PC-3 (cell line): ENCODE measurements at places on chromosomes 5 and 9. TPM values are rescaled to one million over a fixed set of nuclear protein-coding genes. Genes with fewer than 3 reads are reported as not detected.

- no peaks in the 10 kb centered on the region for H3K36me3 ChIP-seq
- no peak overlapping the region for H3K27ac ChIP-seq
- no peak for DNase-seq
- no peak overlapping the region for H3K4me3 ChIP-seq
- H3K27me3 ChIP-seq: no peaks in the 10 kb centered on the region
These were observed 354.2 kb upstream of the EFNA5 start for GRCh38 chr5:108024986-108025385.

DNA sequence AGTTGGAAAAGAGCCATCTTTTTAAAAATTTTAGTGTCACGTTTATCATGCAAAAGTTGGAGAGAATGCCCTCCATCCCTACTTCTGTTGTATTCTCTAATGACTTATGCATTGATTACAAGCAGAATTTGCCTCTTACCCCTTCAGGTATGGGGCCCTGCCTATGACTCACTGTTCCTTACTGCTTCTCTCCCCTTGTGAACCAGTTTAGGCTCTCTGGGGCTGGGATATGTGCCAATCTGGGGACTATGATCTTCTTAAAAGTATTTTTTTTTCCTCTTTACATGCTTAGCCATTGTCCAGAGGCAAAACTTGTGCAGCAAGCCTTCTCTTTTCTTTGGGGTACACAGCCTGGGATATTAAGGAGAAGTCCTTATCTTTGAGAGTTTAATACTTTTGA is 37.4 kb downstream of the CAMK4 start:
- peaks cover 10% of the 10 kb centered on the region; the same call in 1 of the 2 replicates for H3K4me1 ChIP-seq
- H3K36me3 ChIP-seq: no peaks in the 10 kb centered on the region
- peak; percentile 31 for DNase-seq
- H3K27me3 ChIP-seq: no peaks in the 10 kb centered on the region; the same call in 1 of the 2 replicates
- no peak overlapping the region for H3K27ac ChIP-seq

DNA sequence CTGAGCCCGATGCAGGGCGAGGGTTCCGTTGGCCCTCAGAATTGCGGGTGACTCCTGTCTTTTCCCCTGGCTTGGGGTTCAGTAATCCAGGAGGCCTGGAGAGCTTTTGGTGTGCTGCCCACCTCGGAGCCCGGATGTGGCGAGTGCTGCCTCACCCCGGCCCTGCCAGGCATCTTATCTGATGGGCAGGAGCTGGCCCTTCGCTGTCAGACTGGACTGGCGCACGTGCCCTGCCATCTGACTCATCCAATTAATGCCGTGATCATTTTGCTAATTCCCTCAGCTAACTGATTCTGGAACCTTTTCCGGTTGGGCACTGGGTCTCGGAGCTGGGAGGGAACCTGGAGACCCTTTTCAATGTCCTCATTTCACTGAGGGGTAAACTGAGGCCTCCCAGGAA is 34.6 kb downstream of the RXRA start:
- DNase-seq: peak; percentile 24
- no peaks in the 10 kb centered on the region for H3K27me3 ChIP-seq
- H3K4me1 ChIP-seq: peaks cover 19% of the 10 kb centered on the region
- H3K4me3 ChIP-seq: no peak overlapping the region
- no peak overlapping the region for H3K27ac ChIP-seq

DNA sequence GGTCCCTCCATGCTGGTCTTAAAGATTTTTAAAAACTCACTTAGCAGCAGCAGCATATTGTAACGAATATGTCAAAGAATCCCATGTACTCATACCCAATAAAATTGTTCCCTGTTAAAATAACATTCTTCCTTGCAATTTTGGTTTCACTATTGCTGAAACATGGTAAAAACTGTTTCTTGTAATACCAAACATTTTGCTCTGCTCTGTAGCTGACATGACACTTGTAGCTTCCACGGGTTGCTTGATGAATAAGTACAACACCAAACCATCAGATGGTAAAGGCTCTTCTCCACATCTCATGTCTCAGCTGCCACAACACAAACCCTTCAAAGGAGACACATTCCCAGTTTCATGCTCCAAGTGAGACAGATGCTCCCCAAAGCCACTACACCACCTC is 180.7 kb upstream of the PTGER4 start:
- no peaks in the 10 kb centered on the region for H3K27me3 ChIP-seq
- H3K36me3 ChIP-seq: no peaks in the 10 kb centered on the region
- no peak overlapping the region for H3K4me3 ChIP-seq
- DNase-seq: no peak

DNA sequence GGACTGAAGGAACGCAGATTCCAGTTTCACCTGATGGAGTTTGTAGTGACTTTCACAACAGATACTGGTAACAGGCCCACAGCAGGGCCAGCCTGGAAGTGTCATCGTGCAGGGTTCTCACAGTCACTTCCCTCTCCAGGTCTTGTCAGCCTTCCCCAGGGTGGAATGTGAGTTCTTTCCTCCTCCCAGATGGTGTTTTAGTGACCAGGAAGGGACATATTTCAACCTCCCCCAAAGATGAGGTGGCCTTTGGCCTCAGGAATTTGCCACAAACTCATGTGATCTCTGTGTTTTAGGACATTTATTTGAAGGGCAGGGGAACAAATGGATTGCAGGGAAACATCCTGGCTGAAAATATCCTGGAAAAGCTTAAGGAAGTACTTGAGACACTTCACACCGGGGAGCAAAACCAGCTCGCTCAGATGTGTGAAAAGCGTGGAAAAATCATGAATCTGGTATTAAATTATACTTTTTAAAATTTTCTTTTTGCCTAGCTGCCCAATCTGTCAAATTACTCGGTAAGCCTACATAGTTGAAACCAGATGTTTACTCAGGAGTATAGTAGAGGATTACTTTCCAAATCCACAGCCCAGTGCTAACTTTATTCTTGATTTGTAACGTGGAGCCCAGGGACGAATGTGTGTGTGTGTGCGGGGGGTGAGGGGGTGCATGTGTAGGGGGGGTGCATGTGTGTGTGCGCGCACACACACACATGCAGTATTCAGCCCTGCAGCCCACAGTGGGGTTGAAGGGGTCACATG is 66.8 kb downstream of the PTPDC1 start:
- H3K36me3 ChIP-seq: no peaks in the 10 kb centered on the region
- H3K4me3 ChIP-seq: no peak overlapping the region
- no peak for DNase-seq
- no peaks in the 10 kb centered on the region for H3K4me1 ChIP-seq
- no peak overlapping the region for H3K27ac ChIP-seq

GRCh38 chr9:88587885-88588649 is 53.1 kb downstream of the NXNL2 start:
- no peaks in the 10 kb centered on the region for H3K36me3 ChIP-seq
- H3K27me3 ChIP-seq: no peaks in the 10 kb centered on the region
- no peak overlapping the region for H3K27ac ChIP-seq
- H3K4me3 ChIP-seq: no peak overlapping the region
- H3K4me1 ChIP-seq: peaks cover 8% of the 10 kb centered on the region; the same call in 1 of the 2 replicates
- no peak for DNase-seq

DNA sequence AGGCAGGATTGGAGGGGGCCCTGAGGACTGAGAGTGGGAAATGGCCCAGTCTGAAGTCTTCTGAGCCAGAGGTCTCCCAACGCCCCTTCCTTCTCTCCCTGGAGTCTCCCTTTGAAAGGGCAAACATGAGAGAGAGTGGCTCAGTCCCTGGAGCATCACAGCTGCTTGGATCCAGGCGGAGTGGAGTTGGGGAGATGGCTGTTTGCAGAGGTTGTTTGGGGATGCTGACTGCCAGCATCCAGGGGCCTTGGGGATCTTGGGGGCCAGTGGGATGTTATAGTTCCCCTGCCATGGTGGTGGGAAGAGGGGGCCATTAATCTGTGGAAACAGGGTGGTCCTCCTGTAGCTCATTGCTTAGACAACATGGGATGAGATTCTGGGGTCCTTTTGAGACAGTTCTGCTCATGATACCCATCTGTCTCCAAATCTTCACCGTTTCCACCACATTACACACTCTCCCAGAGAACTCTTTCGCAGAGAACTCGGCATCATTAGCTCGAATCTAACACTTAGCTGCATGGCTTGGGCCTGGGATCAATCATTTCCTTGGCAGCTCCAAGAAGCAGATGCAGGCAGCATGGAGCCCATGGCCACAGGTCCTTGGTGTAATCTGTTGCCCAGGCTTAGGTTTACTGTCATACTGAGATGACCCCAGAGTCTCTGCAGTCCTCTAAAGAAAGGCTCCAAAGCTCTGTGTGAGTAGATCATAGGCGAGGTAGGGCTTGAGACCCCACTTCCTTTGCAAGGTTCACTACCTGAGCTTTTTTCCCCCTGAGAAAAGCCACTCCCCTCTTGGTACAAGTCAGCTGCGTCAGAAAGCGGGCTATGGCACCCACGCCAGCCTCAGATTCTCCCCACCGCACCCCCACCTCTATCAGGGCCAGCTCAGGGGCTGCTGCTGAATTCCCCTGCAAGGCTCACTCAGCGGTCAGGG is 54.4 kb upstream of the SH3PXD2B start:
- H3K4me1 ChIP-seq: no peaks in the 10 kb centered on the region
- no peaks in the 10 kb centered on the region for H3K36me3 ChIP-seq
- DNase-seq: no peak
- H3K27me3 ChIP-seq: peaks cover 46% of the 10 kb centered on the region

- peak overlapping the region; percentile 72 for H3K4me3 ChIP-seq
- peaks cover 29% of the 10 kb centered on the region; the same call in 1 of the 2 replicates for H3K4me1 ChIP-seq
- no peaks in the 10 kb centered on the region for H3K36me3 ChIP-seq
- H3K27me3 ChIP-seq: no peaks in the 10 kb centered on the region
- peak; percentile 69 for DNase-seq
- H3K27ac ChIP-seq: peak overlapping the region; percentile 78
These were observed 111.9 kb downstream of the NR6A1 start for GRCh38 chr9:124659099-124659659.

GRCh38 chr5:134772461-134773125 is 14.0 kb downstream of the DDX46 start:
- no peak overlapping the region for H3K27ac ChIP-seq
- no peaks in the 10 kb centered on the region for H3K27me3 ChIP-seq
- H3K4me3 ChIP-seq: no peak overlapping the region
- peaks cover 16% of the 10 kb centered on the region; the same call in 1 of the 2 replicates for H3K36me3 ChIP-seq

- peak; percentile 23 for DNase-seq
- no peak overlapping the region for H3K4me3 ChIP-seq
- no peak overlapping the region for H3K27ac ChIP-seq
- H3K27me3 ChIP-seq: no peaks in the 10 kb centered on the region
- H3K36me3 ChIP-seq: no peaks in the 10 kb centered on the region
These were observed 139.9 kb downstream of the GADD45G start for GRCh38 chr9:89744730-89745129.

- no peak for DNase-seq
- no peak overlapping the region for H3K27ac ChIP-seq
- no peaks in the 10 kb centered on the region for H3K36me3 ChIP-seq
- no peak overlapping the region for H3K4me3 ChIP-seq
- no peaks in the 10 kb centered on the region for H3K27me3 ChIP-seq
These were observed 201.7 kb upstream of the ACTBL2 start for GRCh38 chr5:57684299-57684702.

DNA sequence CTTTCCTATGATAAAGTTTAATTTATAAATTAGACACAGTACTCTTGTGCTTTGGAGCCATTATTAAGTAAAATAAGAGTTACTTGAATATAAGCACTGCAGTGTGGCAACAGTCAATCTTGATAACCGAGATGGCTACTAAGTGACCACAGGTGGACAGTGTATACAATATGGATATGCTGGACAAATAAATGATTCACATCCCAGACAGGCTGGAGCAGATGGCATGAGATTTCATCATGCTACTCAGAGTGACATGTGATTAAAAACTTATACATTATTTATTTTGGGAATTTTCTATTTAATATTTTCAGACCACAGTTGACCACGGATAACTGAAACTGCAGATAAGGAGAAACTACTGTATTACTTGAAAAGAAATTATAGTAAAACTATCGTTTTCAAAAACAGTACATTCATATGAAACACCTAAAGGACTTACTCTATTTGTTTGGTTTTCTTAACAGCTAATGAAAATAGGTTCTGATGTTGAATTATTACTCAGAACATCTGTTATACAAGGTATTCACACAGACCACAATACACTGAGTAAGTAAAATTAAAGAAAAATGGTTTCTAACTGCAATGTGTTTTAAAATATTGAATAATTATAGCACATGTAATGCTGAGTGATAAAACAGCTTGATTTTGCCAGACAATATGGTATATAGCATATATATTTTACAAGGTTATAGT is 16.0 kb downstream of the LYRM7 start:
- H3K36me3 ChIP-seq: no peaks in the 10 kb centered on the region; the same call in 1 of the 2 replicates
- peak; percentile 39 for DNase-seq
- H3K4me1 ChIP-seq: peaks cover 3% of the 10 kb centered on the region; the same call in 1 of the 2 replicates
- H3K27me3 ChIP-seq: no peaks in the 10 kb centered on the region
- no peak overlapping the region for H3K4me3 ChIP-seq

GRCh38 chr5:113067635-113068344 is 91.2 kb downstream of the DCP2 start:
- H3K4me1 ChIP-seq: peaks cover 8% of the 10 kb centered on the region
- no peak for DNase-seq
- H3K27me3 ChIP-seq: no peaks in the 10 kb centered on the region
- H3K36me3 ChIP-seq: no peaks in the 10 kb centered on the region
- no peak overlapping the region for H3K4me3 ChIP-seq

- H3K4me3 ChIP-seq: no peak overlapping the region
- H3K27ac ChIP-seq: no peak overlapping the region
- DNase-seq: no peak
- no peaks in the 10 kb centered on the region for H3K27me3 ChIP-seq
- H3K4me1 ChIP-seq: peaks cover 4% of the 10 kb centered on the region; the same call in 1 of the 2 replicates
- no peaks in the 10 kb centered on the region for H3K36me3 ChIP-seq
These were observed 10.3 kb downstream of the GBGT1 start for GRCh38 chr9:133153227-133154096.

DNA sequence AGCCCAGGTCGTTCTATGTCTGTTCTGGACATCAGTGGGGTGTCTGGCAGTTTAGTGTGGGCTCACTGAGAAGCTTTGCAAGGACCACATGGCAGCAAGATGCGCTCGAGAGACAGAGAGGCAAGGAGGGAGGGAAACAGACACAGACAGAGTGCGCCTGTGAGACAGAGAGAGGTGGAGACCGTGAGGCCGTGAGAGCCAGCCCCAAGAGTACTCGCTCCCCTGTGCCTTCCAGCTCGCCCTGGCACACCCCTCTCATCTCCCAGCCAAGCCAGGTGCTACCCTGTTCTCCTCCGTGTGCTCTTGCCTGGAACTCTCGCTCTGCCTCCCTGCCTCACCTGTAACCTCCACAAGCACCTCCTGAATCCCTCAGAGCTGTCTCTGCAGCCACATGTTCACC is 106.8 kb downstream of the EHMT1 start:
- DNase-seq: no peak
- no peaks in the 10 kb centered on the region for H3K27me3 ChIP-seq
- H3K4me3 ChIP-seq: no peak overlapping the region
- H3K27ac ChIP-seq: no peak overlapping the region
- peaks cover 7% of the 10 kb centered on the region for H3K36me3 ChIP-seq

GRCh38 chr9:126276056-126276728 is 50.4 kb upstream of the MVB12B start:
- H3K27me3 ChIP-seq: peaks cover 9% of the 10 kb centered on the region; the same call in 1 of the 2 replicates
- no peaks in the 10 kb centered on the region for H3K36me3 ChIP-seq
- H3K4me3 ChIP-seq: no peak overlapping the region
- no peak overlapping the region for H3K27ac ChIP-seq
- no peaks in the 10 kb centered on the region for H3K4me1 ChIP-seq

TRAF1 gene
- 0.15 and 0.29 TPM in 2 replicates for total RNA-seq

RMI1 gene
- 5.0 and 6.2 TPM in 2 replicates for total RNA-seq

FBP2 gene
- not detected in 2 replicates for total RNA-seq

DNAI1 gene
- total RNA-seq: not detected in 2 replicates

ARID3C gene
- total RNA-seq: 0.23 TPM in 1 of 2 replicates, not detected in the other

DMRTA1 gene
- 1.5 and 2.1 TPM in 2 replicates for total RNA-seq

GAS1 gene
- not detected in 2 replicates for total RNA-seq

HTR1A gene
- total RNA-seq: not detected in 2 replicates
